Activated CD4-positive, alpha-beta T cell treated with anti-CD3 and anti-CD28 coated beads, Interleukin-2, amount 10 ng/mL, durations not matched to agents 24 days and 14 days (primary cell): ENCODE measurements at places on chromosomes 6 and 20. TPM values are rescaled to one million over a fixed set of nuclear protein-coding genes. Genes with fewer than 3 reads are reported as not detected.

Gene PRICKLE4
- not detected in 2 replicates for total RNA-seq

DNA sequence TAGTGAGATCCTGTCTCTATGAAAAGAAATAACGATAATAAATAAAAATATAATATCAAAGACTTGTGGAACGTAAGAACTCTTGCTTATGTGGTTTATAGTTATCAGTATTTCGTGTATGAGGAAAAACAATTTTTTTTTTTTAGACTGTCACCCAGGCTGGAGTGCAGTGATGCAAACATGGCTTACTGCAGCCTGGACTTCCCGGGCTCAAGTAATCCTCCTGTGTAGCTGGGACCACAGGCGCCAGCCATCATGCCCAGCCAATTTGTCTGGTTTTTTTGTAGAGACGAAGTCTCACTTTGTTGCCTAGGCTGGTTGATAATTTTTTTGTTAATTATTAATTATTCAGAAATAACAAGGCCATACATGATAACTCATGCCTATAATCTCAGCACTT, 18.6 kb upstream of the CDK19 start:
- H3K27ac ChIP-seq: no peak overlapping the region
- H3K36me3 ChIP-seq: no peaks in the 10 kb centered on the region
- no peak overlapping the region for H3K4me3 ChIP-seq
- H3K4me1 ChIP-seq: no peaks in the 10 kb centered on the region

Gene SEMG1
- total RNA-seq: not detected in 2 replicates

- peaks cover 8% of the 10 kb centered on the region for H3K4me1 ChIP-seq
- no peak overlapping the region for H3K4me3 ChIP-seq
- H3K27ac ChIP-seq: no peak overlapping the region
Measured at GRCh38 chr6:150056156-150056555, 12.8 kb downstream of the ULBP3 start.
